ENCODE measurements at places on chromosomes 7 and 10.

DNA sequence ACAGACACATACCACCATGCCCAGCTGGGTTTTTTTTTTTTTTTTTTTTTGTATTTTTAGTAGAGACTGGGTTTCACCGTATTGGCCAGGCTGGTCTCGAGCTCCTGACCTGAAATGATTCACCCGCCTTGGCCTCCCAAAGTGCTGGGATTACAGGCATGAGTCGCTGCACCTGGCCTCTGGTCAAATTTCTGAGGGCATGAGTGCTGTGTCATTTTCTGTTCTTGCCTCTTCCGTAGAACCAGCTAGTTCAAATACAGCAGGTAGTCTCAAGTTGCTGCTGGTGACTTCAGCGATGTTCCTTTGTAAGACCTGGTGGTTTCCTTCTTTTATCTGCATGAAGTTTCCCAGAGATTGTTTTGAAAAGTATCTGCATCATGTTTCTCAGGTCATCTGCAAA is 134.8 kb upstream of the SHH start:
- DNase-seq = no peak

DNA sequence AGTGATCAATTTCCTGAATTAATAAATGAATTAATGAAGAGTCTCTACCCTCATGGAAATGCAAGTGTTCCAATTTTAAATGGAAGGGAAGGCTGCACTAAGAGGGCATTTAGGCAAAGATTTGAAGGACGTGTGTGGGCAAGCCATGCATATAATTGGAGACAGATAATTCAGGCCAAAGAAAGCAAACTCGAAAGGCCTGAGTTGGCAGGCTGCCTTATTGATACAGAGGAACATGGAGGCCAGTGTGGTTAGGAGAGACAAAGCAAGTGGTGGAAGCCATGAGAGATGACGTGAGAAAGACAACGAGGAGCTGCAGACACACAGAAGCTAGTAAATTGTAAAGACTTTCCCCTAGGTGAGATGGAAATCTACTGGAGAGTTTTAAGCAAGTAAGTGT is 15.4 kb upstream of the PCLO start:
- DNase-seq = no peak

DNA sequence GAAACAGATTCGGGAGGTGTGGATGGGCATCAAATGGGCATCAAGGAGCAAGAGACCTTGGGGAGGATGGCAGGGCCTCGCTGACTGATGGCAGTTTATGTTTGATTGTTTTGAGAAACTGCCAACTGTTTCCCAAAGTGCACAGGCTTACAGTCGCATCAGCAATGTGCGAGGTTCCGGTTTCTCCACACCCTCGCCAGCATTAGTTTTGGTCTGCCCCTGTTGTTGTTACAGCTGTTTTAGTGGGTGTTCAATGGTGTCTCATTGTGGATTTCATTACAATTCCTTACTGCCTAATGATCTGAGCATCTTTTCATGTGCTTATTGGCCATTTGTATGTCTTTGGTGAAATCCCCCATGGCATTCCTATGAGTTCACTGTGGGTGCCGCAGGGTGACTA is 24.4 kb downstream of the AKR1E2 start:
- DNase-seq = no peak

DNA sequence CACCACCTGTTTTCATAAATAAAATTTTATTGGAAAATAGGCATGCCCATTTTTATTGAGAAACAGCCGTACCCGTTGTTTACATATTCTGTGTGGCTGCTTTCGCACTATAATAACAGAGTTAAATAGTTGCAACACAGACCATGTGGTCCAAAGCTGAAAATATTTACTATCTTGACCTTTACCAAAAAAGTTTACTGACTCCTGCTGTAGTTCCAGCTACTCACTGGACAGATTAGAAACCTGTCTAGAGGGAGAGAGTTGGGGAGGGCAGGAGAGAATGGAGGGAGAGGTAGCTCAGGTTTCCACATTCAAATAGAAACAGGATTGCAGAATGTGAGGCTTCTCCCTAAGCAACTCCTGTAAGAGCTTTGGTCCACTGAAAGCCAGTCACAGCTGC is 55.1 kb upstream of the GLCCI1 start:
- DNase-seq = no peak

GRCh38 chr10:89923661-89924060 is 222.3 kb downstream of the KIF20B start:
- DNase-seq = no peak

- no peak for DNase-seq
Observed at GRCh38 chr7:104106108-104106905, 101.5 kb downstream of the ORC5 start.

- DNase-seq = no peak
Observed at GRCh38 chr7:11716185-11716584, 115.8 kb downstream of the THSD7A start.

GRCh38 chr10:59098387-59098786 is 78.1 kb upstream of the PHYHIPL start:
- no peak for DNase-seq

DNA sequence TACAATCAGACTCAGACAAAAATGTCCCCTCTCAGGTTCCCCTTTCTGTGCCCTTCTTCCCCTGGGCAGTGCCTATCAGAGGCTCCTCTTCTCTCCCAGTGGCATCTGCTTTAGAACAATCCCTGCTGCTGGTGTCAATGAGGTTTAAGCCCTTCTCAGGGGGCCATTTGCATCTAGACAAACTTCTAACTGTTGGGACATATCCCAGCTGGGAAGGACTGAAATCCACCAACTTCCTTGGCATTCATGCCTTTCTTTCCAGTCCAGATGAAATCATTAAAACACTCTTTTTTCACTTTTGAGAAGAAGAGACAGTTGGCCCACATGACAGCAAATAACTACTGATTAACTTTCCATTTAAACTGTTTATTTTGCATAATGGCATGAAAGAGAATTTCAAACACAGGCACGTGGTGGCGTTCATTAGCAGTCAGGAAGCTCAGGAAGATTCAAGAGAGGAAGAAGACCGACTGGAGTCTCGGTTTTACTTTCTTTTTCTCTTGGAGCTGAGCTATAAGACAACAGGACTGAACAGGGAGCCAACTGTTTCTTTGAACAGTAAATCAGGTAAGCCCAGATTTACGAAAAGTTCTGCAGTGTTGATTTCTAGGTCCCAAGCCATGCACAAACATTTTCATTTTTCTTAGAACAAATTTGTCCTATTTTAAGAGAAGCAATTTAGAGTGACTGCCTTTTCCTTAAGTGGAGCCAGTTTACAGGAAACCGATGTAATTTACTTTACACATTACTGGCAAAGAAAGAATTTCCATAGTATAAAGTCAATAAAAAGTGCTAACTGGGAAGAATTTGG is at the start of gene GIMAP2:
GIMAP2 (plus strand) TSS at position 488 of the 811 bp plus-strand sequence. CDS start 1,354 bp downstream, outside the sequence.
- peak; percentile 76 for DNase-seq
